ENCODE measurements at places on chromosomes 7 and 10.

GRCh38 chr10:62858364-62858763, 42.2 kb upstream of the EGR2 start:
- no peak for DNase-seq

GRCh38 chr10:110006358-110007160, 1.2 kb upstream of the ADD3 start:
- DNase-seq, result no peak

DNA sequence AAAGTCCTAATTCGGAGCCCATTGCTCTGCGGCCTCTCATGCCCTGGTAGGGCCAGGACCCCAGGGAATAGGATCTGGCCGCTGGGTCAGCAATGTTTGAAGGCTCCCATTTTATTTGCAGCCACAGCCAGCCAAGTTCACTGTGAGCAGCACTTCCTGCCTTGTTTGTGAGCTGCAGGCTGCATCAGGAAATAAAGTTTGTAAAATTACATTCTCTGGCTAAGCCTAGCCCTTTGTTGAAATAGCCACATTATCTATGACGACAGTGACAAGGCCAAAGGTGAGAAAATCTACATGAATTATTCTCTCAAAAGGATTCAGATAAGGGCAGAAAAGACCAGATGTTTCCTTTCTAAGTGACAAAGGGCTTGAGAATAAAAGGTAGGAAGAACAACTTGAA, 23.7 kb upstream of the ITGB1 start:
- no peak for DNase-seq

DNA sequence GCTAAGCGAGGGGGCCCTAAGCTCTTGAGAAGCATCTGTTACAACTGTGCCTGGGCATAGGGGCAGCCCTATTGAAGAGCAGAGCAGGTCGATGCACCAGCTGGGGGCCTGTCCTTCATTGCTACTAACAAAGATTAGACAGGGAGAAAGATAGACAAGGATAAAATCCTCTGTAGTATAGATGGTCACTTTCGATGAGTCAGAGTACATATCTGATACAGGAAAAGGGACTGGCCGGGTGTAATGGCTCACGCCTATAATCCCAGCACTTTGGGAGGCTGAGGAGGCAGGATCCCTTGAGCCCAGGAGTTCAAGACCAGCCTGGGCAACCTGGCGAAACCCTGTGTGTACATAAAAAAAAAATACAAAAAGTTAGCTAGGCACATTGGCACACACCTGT, 13.6 kb downstream of the OPTN start:
- no peak for DNase-seq

All from KG1 (cell line).